Omental fat pad (tissue), 4 donors: ENCODE measurements at places on chromosomes 13 and 19. TPM values are rescaled to one million over a fixed set of nuclear protein-coding genes. Genes with fewer than 3 reads are reported as not detected.

The ZNF837 gene
- 0.48 TPM for total RNA-seq

The NCR1 gene
- 0.72 TPM for total RNA-seq

DNA sequence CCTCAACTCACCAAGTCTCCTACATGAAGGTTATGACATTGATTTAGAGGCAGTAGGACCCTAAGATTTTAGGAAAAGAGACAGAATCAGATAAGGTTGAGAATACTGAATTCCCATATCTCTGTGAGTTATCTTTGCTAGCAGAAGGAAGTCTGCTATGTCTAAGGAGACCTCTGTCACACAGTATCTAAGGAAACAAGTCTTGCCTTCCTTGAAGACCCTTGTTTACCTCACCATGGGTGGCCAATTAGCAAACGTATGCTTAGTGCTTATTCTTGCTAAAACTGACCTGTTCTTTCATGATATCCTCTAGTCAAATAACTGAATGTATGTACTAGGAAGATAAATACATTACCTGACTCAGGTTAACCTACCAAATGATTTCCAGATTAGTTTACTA lies 855.4 kb upstream of the SLITRK1 start:
- no peak for DNase-seq

- DNase-seq = no peak
Measured at GRCh38 chr13:73702419-73703071, 431.7 kb downstream of the KLF12 start.

DNA sequence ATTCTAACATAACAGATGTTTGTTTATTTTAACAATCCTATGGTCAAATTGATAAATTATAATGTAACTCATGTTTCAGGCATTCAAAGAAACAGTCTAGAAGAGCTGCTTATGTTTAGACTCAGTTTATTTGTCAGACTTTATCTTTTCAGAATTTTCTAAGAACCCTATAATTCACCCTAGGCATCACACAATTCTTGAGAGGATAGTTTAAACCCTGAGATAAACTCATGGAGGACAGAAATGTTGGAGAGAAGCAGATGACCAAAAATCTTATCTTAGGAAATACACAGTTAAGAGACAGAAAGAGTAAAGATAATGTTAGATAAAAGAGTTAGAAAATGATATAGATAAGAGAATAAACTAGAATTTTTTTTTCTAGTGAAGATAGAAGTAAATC lies 1185.7 kb upstream of the SLC10A2 start:
- no peak for DNase-seq

The USHBP1 gene
- total RNA-seq = 3.9 TPM
